Caudate nucleus (tissue), 63 donors: ENCODE measurements at places on chromosomes 16 and 17.

GRCh38 chr17:38926293-38927070, 1.1 kb downstream of the LASP1NB start:
- no peak for DNase-seq

DNA sequence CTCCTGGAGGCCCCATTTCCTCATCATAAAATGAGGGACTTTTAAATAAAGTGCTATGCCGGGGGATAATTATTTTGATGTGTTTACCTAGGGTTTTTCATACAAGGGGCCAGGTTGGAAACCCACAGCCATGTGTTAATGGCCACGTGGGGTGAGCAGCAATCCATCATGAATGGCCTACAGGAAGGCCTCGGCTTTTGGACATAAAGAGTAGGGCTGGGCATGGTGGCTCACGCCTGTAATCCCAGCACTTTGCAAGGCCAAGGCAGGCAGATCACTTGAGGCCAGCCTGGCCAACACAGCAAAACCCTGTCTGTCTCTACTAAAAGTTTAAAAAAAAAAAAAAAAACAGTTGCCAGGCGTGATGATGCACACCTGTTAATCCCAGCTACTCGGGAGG, 40.3 kb downstream of the MEAK7 start:
- DNase-seq, result no peak

DNA sequence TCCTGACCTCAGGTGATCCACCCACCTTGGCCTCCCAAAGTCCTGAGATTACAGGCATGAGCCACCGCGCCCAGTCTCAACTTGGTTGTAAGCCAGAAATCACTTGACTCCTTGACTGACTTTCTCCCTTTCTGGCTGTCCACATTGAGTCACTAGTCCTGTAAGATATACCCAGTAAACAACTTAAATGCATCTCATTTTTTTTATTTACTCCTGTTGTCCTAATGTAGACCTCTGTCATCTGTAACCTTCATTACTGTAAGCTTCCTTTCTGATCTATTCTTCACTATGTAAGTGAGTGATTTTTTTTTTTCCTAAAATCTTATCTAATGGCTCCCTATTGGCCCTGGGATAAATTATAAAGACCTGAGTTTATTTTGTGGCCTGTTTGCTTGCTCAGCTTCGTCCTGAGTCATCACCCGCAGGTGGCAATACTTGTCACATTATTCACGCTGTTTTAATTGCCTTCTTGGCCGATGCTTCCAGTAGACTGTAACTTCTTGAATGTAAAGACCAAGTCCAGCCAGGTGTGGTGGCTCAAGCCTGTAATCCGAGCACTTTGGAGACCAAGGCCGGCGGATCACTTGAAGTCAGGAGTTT, 41.0 kb downstream of the PAFAH1B1 start:
- no peak for DNase-seq

DNA sequence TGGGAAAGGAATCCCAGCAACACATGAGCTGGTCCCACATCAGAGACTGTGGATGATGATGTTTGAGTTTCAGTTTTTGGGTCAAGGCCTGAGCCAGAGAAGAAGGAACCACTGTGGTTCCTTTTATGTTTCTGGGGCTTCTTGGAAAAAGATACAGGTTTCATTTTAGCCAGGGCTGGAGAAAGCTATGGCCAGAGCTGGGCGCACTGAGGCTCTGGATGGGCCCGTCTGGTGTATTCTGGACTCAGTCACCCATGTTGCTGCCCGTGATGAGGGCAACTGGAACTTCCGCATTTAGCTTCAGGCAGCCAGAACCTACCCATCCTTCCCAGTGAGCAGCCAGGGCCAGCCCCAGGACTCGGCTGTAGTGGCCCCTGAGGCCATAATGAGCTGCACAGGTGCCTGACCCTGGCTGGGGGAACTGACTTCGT, 15.0 kb upstream of the PITPNA start:
- DNase-seq, result no peak

DNA sequence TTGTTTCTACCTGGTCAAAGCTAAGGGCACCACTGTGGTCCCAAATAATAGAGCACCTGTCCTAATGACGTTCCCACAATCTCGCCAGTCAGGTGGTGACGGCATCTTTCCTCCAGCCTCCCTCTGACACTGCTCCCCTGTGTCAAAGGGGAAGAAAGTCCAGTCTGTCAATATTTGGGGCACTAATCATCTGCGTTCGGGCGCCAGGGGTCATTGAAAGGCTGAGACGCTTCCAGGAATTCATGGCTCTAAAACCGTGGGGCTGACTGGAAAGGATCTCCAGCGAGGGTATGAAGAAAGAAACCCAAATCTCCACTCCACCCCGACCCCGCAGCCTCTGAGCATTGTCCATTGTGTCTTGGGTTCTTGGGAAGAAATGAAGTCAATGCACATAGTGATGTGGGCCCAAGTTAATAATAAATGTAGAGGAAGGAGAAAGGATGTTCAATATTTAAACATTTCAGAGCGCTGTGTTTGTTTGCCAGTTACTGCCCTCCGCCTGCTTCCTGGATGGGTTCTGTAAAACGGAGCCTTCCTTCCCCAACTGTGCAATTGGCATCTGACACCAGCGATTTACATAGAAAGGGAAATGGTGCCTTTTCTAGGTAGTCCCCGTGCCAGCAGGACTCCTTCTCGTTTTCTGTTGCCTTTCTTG, 103.2 kb downstream of the SOCS1 start:
- DNase-seq, result no peak

GRCh38 chr17:413706-414380, 61.2 kb upstream of the RPH3AL start:
- no peak for DNase-seq

DNA sequence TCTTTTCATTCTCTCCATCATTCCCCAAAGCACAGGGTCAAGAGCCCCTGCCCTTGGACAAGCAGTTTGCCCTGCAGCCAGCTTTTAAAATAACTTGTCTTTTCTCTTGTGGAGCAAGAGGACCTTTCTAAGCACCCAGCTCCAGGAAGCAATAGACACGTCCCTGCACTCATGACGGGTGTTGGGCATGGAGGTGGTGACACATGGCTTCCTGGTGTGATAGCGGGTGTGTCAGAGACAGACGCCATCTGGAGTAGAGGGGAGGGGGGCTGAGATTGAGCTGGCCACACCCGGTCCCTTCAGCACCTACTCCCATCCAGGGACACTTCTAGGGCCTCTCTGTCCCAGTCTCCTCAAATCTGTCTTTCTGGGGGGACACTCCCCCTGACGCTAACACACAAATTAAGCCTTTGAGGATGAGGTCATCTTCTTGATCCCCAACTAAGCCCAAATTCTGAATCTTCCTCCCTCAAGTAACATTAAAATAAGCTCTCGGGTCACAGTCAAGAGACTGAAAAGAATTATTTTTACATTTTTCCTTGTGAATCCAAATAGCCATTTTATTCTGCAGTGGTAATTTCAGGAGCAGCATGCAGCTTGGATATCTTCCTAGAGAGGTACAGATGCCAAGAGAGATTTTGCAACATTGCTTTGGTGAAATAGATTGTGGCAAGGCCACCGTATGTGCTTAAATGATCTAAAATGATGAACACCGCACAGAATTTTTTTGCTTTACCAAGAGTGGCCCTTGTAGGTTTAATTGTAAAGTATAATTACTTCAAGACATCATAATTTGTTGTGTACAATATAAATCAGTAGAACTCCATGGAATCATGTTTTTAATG, 216.6 kb upstream of the IRX3 start:
- no peak for DNase-seq

DNA sequence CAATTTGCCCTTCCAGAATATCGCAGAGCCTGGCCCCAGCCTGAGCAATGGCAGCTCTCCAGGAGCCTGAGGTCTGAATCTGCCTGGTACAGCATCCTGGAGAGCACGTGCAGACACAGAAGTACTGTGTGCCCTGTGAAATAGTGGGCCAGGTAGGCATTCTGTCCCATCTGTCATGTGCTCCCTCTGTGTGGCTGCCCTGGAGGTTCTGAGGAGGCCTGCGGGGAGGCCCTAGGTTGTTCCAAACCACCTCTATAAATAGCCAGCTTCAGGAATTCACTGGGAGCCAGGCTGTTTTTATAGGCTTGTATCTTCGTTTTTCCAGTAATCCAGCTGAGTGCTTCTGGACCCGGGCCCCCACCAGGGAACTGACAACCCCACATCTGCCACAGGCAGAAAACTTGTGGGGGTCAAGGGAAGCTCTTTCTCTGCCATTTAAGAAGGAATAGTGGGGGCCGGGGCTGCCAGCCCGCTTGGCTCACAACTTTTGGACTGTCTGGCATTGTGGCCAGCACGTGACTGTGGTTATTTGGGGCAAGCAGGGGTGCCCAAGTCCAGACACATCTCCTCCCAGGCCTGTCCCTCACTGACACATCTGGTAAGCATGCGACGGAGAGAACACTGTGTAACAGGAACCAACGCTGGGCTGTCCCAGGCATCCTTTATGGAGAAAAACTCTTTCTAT, 356.3 kb upstream of the TNRC6C start:
- no peak for DNase-seq
